Heart left ventricle (tissue), 16 donors: ENCODE measurements at places on chromosomes 5 and 9. TPM values are rescaled to one million over a fixed set of nuclear protein-coding genes. Genes with fewer than 3 reads are reported as not detected.

The BSPRY gene
- total RNA-seq, result 1.7 TPM

DNA sequence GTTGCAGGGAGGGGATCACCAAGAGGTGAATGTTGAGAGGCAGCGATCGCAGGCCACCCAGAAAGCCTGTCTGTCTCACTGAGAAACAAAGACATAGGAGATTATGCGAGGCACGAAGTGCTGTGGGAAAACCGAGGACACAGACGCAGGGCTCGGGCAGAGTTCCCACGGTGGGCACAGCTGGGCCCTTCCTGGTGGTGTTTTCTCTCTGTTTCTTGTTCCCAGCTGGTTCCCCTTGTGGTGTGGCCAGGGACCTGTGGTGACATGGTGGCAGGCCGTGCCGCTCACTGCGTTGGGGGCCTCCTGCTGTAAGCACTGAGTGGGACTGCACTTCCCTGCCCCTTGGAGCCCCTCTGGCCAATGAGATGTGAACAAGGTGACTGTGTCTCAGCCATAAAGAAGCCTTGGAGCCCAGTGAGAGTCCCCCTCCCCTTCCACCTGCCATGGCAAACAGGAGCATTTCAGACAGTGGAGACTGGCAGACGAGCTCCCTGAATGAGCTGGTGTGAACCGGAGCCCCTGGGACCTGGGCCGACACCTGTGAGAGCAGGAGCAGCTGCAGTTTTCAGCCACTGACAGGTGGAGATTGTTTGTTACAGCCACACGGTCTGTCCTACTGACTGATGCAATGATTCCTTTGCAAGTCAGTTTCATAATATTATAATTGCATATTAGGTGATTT, 13.2 kb upstream of the IRX4 start:
- no peak overlapping the region for H3K4me3 ChIP-seq
- no peaks in the 10 kb centered on the region for H3K27me3 ChIP-seq
- DNase-seq, result no peak
- no peaks in the 10 kb centered on the region for H3K36me3 ChIP-seq
- H3K27ac ChIP-seq, result no peak overlapping the region

DNA sequence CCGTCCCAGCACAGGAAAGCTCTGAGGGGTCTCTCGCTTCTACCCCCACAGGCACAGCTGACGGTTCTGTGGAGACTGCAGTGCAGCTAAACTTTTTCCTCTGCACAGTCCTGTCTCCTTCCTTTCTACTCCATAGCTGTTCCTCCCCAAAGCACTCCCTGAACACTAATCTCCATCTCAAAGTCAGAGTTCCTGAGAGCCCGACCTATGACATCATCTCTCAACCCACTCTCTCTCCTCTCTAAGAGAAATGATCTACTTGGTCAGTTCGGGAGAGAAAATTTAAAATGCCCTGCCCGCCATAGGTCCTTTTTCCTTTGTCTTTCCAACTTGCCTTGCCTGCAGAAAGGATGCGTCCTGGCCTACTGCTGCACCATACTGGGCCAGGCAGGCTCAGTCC, 90.6 kb downstream of the FANCC start:
- H3K4me1 ChIP-seq, result no peaks in the 10 kb centered on the region
- no peak overlapping the region for H3K27ac ChIP-seq
- no peak for DNase-seq
- H3K4me3 ChIP-seq, result no peak overlapping the region
- no peaks in the 10 kb centered on the region for H3K27me3 ChIP-seq

The PIP5KL1 gene
- not detected for total RNA-seq

The TLX3 gene
- total RNA-seq, result not detected

The ENTPD2 gene
- total RNA-seq, result 1.1 TPM

The GFPT2 gene
- total RNA-seq, result 3.7 TPM

The ANKRD18B gene
- not detected for total RNA-seq

GRCh38 chr5:107389775-107390148, 281.0 kb downstream of the EFNA5 start:
- no peaks in the 10 kb centered on the region for H3K36me3 ChIP-seq
- no peak for DNase-seq
- no peaks in the 10 kb centered on the region for H3K27me3 ChIP-seq
- no peak overlapping the region for H3K27ac ChIP-seq

The GOLM1 gene
- total RNA-seq, result 3.7 TPM

The GABRA1 gene
- total RNA-seq, result not detected

DNA sequence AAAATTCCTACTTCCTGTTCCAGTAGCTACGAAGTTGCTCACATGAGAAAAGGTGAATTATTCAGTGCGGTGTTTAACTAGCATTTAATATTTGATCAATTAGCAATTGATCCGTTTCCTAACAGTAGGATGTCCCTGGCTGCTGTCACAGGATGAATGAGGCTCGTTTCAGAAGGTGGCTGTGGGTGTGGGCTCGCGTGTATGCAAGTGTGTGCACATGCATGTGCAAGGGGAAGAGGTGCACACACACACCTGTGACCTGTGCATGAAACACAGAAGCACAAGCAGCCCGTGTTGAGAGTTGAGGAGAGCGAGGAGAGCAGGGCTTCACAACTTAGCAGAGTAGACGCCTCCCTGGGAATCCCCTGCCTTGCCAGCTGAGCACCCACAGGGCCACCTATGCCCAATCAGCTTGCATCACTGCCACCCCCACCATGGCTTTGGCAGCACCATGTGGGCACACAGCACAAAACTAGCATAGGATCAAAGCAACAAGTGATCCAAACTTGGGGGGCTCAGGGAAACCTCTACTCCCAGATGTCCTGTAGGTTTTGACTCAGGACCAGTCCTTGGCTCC, 107.2 kb downstream of the C5orf15 start:
- H3K27ac ChIP-seq, result no peak overlapping the region
- no peaks in the 10 kb centered on the region for H3K4me1 ChIP-seq
- H3K4me3 ChIP-seq, result no peak overlapping the region
- no peak for DNase-seq
- no peaks in the 10 kb centered on the region for H3K27me3 ChIP-seq

The DNAI1 gene
- not detected for total RNA-seq

The LEAP2 gene
- total RNA-seq, result 1.4 TPM

GRCh38 chr5:151318850-151319732, 15.5 kb upstream of the SLC36A3 start:
- no peaks in the 10 kb centered on the region for H3K27me3 ChIP-seq
- peak; percentile 29 for DNase-seq
- H3K36me3 ChIP-seq, result no peaks in the 10 kb centered on the region

The UBE2QL1 gene
- total RNA-seq, result 19.7 TPM

The DHX29 gene
- 19.6 TPM for total RNA-seq

DNA sequence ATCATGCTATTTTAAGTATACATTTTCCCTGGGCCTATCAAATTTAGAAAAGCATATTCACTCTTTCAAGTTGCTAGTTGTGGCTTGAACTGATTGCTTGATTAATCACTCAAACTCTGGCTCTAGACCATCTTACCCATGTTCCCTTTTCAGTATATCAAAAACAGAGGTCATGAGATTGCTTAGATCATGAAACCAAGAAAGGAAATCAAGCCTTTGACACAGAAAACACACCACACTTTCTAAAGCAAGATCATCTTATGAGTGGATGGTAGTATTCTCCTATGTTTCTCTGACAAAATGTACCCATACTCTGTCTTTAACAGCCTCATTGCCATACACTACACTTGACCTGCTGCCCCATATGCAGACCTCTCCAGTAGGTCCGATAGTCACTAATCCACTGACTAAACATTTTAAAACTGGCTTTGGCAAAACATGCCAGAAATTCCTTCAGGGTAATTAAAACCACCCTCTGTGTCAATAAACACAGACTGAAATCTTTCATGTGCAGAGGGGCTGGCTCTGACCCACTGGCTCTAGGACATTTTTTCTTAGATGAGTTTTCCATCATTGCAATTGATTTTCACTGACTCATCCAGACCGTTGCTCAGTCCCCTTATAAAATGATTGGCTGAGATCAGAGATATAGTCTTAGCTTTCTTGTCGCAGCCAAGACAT, 18.2 kb downstream of the PPP2R2B start:
- H3K36me3 ChIP-seq, result no peaks in the 10 kb centered on the region
- H3K4me3 ChIP-seq, result no peak overlapping the region
- no peak overlapping the region for H3K27ac ChIP-seq
- no peaks in the 10 kb centered on the region for H3K4me1 ChIP-seq

DNA sequence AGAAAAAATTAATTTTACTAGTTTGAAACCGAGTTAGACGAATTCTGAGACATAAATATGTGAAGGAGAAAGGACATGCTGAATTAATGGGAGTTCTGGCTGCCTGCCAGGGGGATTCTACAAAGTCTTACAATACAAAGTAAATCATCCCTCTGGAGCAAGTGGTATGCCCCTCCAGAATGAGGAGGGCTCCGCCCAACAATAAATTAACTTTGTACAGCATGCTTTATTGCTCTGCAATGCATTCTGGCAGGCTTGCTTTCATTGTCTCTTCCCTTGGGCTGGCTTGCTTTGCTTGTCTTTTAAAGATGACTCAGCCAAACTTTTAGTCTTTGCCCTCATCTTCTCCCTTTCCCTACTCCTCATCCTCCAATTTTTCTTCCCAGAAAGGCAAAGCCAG, 11.7 kb upstream of the PCDHB1 start:
- no peak overlapping the region for H3K27ac ChIP-seq
- no peaks in the 10 kb centered on the region for H3K36me3 ChIP-seq
- H3K27me3 ChIP-seq, result peaks cover 9% of the 10 kb centered on the region
- no peak overlapping the region for H3K4me3 ChIP-seq

DNA sequence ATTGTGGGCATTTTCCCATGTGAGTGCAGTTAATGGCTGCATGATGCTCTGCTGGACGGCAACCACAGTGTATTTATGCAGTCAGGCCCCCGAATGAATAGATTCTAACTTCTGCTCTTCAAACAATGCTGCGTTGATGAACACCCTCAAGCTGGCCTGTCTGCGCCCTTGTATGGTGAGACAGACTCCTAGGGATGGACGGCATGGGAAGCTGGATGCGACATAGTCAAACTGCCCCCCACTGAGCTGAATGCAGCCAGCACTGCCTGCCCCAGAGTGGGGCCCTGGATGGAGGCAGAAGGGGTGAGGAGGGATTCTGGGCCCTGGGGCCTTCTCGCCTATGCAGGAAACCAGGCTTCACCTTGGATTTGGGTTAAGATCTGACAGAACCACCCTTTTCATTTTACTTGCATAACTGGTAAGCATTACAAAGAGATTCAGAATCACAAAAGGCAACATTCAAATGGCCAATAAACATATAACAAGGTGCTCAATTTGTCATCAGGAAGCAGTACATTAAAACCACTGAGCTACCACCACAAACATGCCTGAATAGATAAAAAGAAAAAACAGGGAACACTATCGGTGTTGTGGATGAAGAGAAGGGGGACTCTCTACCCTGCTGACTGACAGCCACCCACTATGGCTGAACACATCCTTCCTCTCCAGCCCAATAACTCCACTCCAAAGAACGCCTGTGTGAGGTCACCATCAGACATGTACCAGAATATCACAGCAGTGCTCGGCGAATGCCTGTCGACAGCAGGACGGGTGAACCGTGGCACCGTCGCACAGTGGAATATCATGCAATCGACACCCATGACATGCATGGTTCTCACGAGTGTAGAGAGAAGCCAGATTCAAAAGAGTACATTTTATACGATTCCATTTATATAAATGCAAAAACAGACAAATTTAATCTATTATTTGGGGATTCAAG, 79.1 kb downstream of the RAPGEF1 start:
- H3K27me3 ChIP-seq, result no peaks in the 10 kb centered on the region
- H3K4me1 ChIP-seq, result peaks cover 78% of the 10 kb centered on the region
- H3K36me3 ChIP-seq, result no peaks in the 10 kb centered on the region

GRCh38 chr5:104635227-104635626, 1072.6 kb upstream of the NUDT12 start:
- no peaks in the 10 kb centered on the region for H3K36me3 ChIP-seq
- no peaks in the 10 kb centered on the region for H3K4me1 ChIP-seq
- no peak overlapping the region for H3K4me3 ChIP-seq
- DNase-seq, result no peak
- no peaks in the 10 kb centered on the region for H3K27me3 ChIP-seq

The PCDH1 gene
- 61.4 TPM for total RNA-seq

The KCNN2 gene
- total RNA-seq, result 11.6 TPM

- DNase-seq, result no peak
- H3K4me1 ChIP-seq, result peaks cover 4% of the 10 kb centered on the region
- no peak overlapping the region for H3K4me3 ChIP-seq
- no peaks in the 10 kb centered on the region for H3K27me3 ChIP-seq
- peaks cover 36% of the 10 kb centered on the region for H3K36me3 ChIP-seq
These were observed 47.2 kb downstream of the RAB24 start for GRCh38 chr5:177256296-177256695.
